ENCODE measurements at places on chromosomes 2 and 18.

DNA sequence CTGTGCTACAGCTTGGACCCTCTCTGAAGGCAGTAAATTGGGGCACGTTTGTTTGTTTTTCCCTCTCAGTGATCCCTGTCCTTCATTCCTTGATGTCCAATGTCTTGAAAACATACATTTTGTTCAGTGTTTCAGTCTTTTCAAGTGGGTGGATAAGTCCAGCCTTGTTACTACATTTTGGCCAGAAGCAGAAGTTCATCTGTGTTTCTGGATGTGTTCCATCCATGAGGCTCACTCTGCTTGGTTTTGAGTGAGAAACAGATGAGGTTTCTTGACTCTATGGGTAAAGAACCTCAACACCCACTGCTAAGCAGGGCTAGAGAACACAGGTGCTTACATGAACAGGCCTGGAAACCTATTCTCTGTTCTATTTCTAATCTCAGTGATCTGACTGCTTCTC, 74.5 kb upstream of the RFX8 start:
- DNase-seq = no peak

- no peak for DNase-seq
Observed at GRCh38 chr2:72024451-72025175, 123.0 kb downstream of the CYP26B1 start.

DNA sequence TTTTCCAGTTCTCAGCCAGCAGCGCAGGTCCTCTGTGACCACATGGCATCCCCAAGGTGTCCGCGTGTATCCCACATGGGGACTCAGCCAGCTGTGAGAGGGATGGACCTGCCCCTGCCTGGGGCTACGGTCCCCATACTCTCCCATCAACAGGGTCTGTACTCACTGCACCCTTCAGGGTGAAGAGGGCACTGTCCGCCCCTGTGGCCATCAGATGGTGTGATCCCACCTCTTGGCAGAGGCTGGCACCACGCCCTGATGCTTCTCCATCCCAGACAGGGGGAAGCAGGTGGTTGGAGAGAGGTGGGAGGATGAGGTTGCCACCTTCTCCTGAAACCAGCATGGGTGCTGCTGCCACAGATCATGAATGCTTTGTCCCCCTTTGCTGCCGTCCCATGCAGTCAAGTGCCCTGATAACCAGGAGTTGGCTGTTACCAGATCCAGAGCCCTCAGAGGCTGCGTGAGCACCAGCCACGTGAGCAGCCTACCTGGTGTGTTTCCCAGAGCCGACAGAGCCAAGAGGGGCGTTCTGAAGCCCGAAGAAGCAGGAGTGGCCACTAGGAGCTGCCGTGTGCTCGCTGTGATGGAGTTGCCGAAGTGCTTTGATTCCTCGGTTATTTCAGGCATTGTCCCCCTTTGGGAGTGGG, 93.9 kb downstream of the SH3RF3 start:
- DNase-seq = no peak

- no peak for DNase-seq
Observed at GRCh38 chr2:236061497-236061896, 106.7 kb downstream of the GBX2 start.

DNA sequence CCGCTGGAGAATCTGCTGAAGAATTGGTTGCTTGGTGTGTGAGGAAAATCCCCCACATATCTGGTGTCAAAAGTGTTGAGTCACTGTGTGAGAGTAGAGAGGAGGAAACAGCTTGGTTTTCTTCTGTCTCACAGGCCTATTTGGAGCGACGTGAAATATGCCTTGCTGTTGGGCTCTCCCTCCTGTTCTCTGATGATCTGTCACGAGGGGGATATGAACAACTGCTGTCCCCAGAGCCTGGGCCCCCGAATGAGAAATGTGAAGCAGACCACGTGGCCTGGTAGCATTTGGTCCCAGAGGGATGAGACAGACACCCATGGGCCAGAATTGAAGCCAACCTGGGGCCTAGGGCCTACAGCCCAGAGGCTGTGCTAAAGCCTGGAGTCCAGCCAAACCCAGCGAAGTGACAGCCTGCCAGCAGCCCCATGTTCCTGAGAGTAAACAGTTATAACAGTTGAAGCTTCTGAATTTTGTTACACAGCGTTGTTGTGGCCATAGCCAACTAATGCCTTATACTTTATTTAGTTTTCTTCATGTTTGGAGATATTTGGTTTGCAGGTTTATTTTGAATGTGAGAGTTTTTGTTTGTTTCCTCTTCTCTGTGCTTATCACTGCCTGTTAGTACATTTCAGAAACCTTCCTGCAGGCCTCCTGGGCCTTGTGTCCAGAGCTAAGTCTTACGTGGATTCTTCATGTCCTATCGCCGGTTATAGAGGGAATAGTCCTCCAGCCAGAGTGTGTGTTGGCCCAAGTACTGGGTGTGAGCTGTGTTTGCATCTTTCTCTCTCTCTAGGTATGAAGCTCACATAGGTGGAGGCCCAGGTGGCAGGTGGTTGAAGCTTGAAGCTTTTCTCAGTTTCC, 18.7 kb upstream of the COLEC12 start:
- DNase-seq = no peak

DNA sequence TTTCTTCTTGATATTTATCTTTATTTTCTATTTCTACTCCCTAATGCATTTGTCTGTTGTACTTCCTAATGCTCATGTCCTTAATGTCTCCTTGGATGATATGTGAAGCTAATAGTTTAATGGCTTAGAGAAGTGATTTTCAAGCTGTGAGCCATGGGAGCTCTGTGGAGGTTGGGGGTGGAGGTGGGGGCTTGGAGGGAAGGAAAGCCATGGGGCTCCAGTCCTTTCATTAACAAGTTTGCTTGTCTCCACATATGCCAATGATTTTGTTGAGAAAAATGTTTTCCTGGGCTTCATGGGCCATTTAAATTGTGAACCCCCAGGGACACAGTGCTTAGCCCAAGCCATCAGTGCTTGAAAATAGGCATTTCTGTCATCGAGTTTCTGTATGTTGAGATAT, 264.1 kb downstream of the SCG2 start:
- no peak for DNase-seq

GRCh38 chr2:181354626-181355025, 102.6 kb upstream of the ITGA4 start:
- no peak for DNase-seq

DNA sequence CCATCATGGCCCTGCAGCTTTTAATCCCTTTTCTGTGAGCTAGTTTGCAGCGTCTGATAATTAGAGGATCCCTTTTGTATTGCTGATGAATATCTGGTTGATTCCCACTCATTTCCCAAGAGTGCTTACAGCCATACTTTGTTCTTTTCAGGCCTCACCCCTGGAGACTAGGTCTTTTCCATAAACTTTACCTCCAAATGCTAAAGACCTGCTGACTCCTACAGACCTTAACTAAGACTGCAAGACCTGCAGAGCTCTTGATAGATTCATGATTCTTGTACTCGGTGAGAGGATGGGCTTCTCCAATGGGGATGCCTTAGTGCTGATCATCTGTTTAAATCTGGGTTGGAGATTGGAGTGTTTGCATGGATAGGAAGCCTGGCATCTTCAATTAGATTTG, 33.1 kb upstream of the DYNAP start:
- DNase-seq = no peak

DNA sequence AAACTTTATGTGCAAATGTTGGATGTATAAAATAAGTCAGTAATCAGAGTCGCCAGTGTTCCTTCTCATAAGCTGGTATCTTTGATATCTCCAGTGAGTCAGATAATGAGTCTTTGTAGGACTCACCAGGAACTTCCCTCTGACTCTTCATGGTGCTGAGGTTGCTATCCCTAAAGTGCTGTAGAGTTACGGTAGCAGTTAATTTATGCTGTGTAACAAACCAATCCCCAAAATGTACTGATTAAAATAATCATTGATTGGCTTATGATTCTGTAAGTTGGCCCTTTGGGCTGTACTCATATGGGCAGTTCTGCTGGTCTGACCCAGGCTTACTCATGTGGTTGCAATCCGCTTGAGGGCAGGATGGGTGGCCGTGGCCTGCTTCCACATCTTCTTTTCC, 43.8 kb downstream of the MAIP1 start:
- no peak for DNase-seq

- no peak for DNase-seq
Observed at GRCh38 chr18:45730832-45731575, 7.0 kb downstream of the SLC14A1 start.

DNA sequence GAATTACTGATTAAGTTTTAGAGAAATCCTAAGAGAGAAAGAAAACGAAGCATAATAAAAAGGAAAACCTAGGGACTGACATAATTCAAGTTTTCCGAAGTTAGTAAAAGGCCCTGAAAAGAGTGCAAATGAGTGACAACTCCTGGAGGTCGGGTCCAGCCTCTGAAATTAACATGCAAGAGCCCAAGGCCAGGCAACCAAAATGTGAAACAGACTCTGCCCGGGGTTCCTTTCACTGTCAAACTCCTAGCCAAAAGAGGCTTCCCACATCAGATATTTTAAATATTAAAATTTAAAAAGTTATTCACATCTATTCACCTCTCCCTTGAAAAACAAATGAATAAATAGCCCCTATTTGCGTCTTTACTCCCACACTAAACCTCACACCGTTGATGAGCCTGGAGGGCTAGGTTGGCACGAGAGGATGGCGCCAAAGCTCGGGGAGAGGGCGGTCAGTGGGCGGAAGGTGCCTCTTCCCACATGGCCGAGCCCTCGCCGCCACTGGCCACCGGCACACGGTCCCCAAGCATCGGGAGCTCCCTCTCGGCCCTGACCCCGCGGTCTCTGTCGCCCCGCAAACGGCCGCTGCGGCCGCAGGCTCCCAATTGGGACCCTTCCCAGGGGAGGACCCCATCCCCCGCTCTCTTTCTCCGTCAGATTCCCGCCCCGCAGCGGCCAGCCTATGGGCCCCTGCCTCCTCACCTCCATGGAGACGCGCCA, 630 bp downstream of the PPM1G start:
- no peak for DNase-seq

DNA sequence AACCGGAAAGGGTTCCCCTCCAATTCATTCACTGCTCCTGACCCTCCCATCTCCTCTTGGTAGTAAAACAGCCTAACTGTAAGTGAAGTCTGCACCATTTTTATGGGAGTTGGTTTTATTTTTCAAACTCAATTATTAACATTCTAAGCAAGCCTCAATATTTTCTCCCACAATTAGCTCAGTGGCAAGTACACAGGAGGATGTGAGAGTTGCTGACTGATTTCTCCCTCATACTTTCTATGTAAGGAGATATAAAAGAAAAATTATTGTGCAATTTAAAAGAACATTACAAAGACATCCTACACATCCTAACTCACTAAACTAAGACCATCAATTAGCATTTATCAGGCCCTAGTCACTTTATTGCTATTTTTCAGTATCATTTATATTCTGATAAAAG, 73.9 kb downstream of the PIAS2 start:
- DNase-seq = no peak

- no peak for DNase-seq
Observed at GRCh38 chr2:8524388-8524787, 157.5 kb upstream of the ID2 start.

DNA sequence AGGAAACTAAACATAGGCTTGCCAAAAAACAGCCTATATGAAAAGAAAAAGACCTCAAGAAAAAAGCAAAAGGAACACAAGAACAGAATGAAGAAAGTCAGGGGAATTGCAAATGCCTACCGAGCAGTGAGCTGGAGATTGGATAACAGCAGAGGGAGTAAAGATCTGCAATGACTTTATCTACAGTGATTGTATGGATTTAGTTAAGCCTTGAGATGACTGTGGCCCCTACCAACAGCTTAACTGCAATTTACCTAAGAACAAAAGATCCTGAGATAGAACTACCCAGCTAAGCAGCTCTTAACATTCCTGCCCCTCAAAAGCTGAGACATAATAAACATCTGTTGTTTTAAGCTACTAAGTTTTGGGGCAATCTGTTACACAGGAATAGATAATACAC, 20.5 kb downstream of the LNPK start:
- DNase-seq = no peak

GRCh38 chr2:134287323-134287722, 33.5 kb downstream of the MGAT5 start:
- DNase-seq = no peak

GRCh38 chr18:7812431-7813063, 245.4 kb downstream of the PTPRM start:
- no peak for DNase-seq

- no peak for DNase-seq
Observed at GRCh38 chr2:176865336-176865735, 347.3 kb upstream of the HNRNPA3 start.

DNA sequence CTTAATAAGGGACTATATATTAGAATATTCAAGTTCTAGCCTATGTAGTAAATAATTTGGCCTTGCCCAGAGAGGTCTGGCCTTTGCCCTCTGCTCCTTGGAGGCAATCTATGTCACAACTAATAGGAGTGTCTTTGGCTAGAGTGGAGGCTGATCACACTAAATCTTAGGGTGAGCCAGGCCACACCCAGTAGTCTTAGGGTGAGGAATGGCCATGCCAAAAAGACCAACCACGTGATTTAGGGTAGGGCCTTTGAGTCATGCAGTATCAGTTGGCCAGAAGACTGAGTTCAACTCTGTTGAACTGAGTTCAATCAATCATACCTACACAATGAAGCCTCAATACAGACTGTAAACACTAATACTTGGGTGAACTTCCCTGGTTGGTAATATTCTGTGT, 26.0 kb upstream of the FLACC1 start:
- DNase-seq = no peak

GRCh38 chr2:159106109-159106508, 137.7 kb downstream of the TANC1 start:
- no peak for DNase-seq

DNA sequence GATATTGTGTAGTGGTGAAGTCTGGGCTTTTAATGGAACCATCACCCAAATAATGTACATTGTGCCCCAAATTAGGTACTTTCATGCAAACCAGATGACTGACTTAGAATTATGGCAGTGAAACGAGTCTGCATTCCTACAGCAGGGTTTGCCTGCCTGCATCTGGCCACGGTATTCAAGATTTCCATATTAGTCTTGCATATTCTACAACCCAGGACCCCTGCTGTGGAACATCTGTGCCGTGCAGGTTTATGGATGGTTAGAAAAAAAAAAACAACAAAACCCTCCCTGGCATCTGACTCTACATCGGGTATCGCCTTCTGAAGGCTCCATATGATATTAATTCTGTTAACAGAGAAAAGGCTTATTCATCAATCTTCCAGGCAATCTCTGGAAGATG, 394.8 kb downstream of the DCDC2C start:
- no peak for DNase-seq

- no peak for DNase-seq
Observed at GRCh38 chr2:215833531-215834162, 179.7 kb downstream of the MREG start.
